ENCODE measurements at places on chromosomes 2 and 18.

DNA sequence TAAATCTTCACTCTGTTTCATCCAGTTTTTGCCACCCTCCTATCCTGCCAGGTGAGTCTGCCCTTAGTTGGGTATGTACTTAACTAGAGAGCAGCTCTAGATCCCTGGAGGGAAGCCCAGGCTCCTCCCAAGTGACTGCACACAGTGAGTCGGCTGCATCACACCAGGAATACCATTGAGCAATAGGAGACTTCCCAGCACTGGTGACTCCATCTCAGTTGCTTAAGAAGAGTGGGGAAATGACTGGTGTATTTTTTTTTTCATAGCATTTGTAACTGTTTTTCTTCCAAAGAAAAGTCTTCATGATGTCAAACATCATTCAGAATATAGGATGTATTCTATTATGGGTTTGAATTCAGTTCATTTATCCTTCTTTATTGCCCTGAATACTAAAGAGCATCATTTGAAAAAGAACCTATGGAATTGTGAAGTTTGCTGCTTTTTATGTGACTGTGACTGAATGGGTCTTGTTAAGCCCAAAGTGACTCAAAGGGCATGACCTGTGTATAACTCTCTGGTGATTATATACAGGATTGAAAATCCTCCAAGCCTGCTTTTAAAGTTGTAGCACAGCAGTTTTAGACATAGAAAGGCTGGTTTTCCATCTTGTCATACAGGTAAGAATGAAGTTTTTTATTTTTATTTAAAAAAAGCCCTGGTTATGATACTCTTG lies 84.3 kb downstream of the MAP3K20 start:
- DNase-seq, result peak; percentile 87

DNA sequence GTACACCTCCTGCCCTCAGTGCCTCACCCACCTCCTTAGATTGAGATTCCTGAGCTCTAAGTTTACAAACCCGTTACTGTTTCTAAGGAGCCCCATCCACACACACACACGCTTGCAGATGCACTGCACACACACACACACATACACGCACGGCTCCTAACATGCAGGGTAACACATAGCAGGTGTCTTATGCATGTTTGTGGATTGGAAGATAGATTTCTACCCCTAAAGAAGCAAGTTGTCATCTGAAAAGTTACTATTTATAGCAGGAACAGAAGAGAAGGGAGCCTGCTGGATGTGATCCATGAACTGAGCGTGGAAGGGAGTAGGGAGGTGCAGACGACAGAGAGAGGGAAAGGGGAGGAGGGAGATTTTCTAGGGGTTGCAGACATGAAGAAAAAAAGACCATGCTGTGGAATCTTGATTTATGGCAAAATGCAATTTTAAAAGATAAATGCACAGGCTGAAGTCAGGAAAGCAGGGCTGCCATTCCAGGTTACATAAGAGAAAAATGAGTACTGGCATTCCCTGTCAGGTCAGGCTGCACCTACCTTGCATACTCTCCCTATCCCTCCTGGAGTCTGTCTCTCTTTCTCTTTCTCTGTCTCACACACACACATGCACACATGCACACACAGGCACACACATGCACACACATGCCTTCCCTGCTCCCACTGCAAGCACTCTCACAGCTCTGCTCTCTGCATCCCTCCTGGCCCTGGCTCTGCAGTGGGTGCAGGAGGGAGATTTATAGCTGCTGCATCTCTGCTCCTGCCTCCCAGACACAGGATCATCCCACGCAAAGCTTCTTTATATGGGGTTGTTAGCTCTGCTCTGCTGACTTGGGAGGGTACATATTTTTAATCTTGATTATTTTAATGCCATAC lies 192.6 kb upstream of the MYT1L start:
- no peak for DNase-seq

GRCh38 chr2:64939332-64939917 lies 49.8 kb upstream of the SLC1A4 start:
- DNase-seq, result no peak

DNA sequence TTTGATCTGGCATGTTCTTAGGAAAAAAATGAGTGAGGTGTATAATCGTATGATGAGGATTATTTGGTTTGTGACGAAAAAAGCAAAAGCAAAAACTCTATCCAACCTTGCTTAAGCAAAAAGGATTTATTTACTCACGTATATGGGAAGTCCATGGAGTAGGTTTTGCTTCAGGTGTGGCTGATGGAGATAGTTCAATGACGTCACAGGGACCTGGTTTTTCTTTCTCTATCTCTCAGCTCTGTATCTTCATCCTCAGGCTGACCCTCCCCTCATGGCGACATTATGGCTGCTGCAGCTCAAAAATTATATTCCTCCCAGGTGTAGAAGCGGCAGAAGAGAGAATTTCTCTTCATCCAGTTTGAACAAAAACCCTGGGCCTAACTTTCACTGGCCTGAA lies 8.9 kb downstream of the TMSB10 start:
- no peak for DNase-seq

- no peak for DNase-seq
Observed at GRCh38 chr2:193776988-193777387, 1582.3 kb upstream of the TMEFF2 start.

- no peak for DNase-seq
Observed at GRCh38 chr2:234702731-234703225, 205.9 kb upstream of the ARL4C start.

GRCh38 chr2:133072837-133073694 lies 403.1 kb upstream of the LYPD1 start:
- DNase-seq, result no peak

Measured in RKO (cell line).